Stimulated activated effector memory CD8-positive, alpha-beta T cell treated with anti-CD3 and anti-CD28 coated beads, Interleukin-12 subunit alpha, Interleukin-12 subunit beta, amount 100 ng/mL, for 72 hours (primary cell): ENCODE measurements at places on chromosomes 7 and 10.

GRCh38 chr7:140539461-140539860 lies 60.2 kb upstream of the MKRN1 start:
- DNase-seq, result no peak

DNA sequence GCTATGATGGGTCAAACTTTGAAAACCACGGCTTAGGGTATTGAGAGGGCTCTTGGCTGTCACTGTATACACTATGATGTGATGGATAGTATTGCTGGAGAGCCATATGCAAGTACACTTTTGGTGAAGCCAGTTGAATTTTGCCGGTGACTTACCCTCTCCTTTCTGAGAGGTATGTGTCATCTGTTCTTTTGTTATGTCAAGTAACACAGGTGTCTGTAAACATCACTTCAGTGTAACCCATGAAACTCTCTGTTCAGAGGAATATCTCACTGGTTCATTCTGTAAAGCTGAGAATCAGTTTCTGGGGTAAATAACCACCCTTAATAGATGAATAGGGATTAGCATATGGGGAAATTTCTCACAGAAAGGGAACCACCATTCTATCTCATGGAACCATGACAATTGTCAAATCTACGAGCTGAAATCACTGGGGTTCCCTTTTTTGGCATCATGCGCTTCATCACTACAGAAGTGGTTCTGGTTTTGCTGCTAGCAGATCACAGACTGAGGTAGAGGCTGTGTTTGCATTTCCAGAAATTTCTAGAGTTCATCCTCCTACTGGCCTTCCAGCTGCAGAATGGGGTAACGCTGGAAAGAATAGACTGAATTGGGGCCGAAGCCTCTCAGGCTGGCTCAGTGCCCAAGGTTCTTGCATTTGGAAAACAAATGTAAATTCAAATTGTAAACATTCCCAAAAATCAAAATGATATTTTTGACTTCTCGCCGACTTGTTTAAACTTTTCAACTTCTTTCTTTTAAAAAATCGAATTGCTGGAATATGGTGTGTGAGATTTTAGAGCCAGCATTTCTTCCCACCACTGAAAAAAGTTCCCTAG lies 83.3 kb upstream of the CREB5 start:
- DNase-seq, result no peak

GRCh38 chr7:137563981-137564380 lies 220.4 kb upstream of the PTN start:
- DNase-seq, result no peak

DNA sequence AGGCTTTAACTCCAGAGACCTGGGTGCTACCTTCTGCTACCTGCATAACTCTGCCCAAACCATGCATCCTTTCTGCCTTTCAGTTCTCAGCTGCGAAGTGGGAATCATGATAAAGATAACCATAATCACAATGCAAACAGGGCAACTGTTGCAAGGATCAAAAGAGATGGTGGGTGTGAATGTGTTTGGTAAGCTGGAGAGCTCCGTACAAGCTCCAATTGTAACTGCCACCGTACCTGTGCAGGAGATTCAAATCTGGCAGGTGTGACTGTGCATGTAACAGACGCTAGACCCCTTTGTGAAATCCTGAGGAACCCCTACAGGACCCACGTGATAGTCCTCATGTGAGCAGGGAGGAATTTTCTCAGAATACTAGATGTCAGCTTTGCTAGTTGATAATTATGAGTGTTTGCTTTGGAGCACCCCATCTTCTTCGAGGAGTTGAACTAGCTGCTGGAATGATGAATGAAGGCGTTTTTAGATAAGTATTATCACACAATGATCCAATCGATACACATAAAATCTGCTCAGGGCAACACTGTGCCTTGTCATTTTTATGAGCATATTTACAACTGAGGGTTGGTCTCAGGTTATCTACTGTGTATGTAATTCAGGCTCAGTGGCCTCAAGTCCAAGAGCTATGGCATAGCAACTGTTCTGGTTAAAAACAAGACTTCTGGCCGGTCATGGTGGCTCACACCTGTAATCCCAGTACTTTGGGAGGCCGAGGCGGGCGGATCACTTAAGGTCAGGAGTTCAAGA lies 15.4 kb upstream of the FRAT2 start:
- DNase-seq, result no peak

DNA sequence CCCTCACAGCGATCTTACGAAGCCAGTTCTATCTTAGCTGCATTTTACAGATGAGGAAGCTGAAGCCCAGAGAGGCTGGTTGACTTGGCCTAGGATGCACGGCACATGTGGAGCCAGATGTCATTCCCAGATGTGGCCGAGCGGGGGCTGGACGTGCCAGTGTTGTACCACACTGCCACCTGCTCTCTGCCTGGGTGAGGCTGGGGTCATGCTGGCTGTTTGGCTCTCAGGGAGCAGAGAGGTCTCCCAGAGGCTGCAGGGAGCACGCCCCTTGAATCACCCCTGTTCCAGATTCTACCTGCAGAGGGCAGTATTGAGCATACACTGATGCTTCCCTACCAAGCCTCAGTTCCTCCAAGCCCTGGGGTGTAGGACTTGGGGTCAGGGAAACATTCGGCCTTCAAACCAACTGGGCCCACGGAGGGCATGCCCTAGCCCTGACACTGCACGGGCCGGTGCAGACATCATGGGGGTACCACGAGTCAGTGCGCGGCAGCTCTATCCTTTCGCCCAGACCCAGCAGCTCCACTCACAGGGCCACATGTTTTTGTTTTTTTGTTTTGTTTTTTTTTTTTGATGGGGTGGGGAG lies 3.8 kb upstream of the GTF2IRD1 start:
- DNase-seq, result peak; percentile 62

- no peak for DNase-seq
These were observed 23.5 kb downstream of the SGCE start for GRCh38 chr7:94632338-94633013.

DNA sequence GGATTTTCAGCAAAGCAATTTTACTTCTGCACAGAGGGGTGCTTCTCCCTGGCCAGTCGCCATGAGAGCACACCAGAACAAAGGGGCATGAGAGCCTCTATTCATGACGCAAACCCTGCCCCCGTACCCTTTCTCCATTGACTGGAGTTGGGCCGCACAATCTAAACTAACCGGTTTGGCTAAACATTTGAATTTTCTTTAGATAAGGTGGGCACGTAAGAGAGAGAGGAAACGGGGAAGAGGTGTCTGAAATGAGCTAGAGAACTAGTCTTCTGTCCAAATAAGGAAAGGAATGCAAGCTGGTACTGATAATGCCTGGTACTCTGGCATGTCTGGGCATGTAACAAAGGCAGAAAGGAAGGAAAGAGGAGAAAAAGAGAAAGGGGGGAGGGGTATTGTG lies 13.2 kb upstream of the SCIN start:
- no peak for DNase-seq

GRCh38 chr10:44343843-44344242 lies 41.1 kb downstream of the CXCL12 start:
- no peak for DNase-seq

GRCh38 chr10:128160297-128160711 lies 34.1 kb upstream of the MKI67 start:
- no peak for DNase-seq

GRCh38 chr7:50505553-50506210 lies 55.5 kb upstream of the FIGNL1 start:
- no peak for DNase-seq

DNA sequence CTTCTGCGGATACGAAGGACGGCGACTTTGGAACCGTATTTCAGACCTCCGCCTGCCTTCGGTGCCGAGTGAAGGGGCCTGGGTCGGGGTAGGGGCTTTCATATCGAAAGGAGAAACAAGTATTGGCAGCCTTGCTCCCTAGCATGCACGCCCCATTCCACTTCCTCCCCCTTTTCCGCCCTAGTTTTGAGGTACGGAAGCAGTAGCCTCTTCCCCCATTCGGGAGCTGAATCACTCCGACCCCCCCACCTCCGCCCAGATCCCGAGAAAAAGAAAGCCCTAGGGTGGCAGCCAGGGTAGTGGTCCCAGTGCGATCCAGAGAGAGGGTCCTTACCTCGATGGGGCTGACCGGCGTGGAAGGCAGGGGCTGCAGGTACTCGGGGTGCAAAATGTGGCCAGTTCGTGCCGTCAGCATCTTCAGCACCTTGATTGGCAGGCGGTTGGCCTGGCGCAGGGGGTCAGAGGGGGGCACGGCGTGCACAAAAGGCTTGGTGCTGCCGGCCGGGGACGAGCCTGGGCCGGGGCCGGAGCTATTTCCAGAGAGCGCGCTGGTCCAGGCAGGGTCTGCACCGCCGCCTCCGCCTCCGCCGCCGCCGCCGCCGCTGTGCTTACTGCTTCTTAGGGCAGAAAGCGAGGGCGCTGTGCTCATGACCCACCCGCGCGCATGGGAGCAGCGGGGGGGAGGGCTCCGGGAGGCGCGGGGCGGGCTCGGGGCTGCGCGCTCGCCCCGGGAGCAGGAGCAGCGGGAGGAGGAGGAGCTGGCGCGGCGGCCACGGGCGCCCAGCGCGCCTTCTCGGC lies 594 bp downstream of the ZNF503 start:
- no peak for DNase-seq

DNA sequence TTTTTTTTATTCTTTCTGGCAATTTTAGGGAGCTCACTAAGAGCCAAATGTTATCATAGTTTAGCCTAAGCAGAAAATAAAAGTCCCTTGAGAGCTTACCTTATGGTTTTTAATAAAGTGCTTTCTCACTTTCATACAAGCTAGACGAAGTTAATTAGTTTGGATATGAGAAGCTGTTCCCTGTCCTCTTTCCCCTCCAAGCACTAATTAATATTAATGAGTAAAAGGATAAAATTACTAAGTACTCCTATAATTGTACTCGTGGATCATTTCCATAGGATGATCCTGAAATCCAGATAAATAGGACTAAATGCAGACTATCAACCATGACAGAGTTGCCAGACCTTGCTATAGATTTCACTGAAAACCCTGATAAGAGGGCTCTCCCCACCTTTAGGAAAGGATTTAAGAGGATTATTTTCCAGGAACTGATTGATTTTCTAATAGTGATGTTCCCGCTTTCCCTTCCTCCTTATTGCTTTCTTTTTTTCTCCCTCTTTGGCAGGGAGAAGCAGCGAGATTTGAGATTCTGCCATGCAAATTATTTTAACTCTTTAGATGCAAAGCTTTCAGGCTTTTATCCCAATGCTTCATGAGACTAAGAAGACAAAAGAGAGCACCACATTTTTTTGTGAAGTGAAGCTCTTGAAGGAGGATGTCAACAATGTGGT lies 58.3 kb upstream of the HECW1 start:
- no peak for DNase-seq

- no peak for DNase-seq
These were observed 1219.4 kb downstream of the TYW1 start for GRCh38 chr7:68216051-68216450.

- DNase-seq, result no peak
These were observed 190.1 kb upstream of the GDF10 start for GRCh38 chr10:47109906-47110305.

DNA sequence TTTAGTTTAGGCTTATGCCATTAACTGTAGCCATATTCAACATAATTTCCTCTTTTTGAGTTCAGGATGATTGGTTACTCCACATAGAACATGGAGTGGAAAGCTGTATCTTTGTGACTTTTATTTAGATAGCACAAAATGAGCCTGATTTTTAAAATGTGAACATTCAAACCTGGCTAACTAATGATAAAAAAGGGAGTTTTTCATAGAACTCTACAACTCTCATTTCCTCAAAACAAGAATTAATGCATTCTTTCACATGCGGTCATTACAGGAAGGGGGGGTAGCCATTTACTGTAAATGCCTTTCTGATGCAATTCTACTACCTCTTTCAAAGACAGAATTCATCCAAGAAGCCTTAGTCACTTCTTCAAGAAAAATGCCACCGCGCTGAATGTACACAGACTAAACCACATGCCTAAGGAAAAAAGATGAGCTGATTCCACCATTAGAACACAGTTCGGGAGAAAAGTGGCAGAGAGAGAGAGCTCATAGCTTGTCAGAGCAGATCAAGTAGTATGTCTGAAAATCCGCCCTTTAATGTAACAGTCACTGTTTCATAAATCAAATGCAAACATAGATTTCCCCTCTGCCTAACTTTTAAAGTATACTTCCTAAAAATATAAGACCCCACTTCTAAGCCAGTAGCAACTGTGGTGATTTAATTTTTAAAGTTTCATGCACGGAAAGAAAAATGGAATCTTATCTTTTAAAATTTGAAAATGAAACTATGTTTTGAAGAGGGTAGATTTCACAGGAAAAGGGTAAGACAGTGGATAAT lies 226.4 kb upstream of the KLF14 start:
- DNase-seq, result no peak

DNA sequence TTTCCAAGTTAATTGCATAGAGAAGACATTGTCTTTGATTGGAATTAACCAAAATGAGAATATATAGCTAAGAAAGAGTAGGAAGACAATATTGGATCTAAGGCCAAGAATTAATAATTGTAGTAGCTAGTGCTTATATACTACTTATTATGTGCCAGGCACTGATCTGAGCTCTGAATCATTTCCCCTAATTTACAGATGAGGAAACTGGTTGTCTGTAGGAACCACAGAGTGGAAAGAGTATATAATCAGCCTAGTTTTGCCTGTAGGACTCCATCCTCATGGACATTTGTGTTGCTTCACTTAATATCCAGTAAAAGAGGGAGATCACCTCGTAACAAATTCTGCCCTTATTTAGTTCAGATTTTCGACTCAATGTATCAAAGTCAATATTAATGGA lies 127.9 kb downstream of the ARID5B start:
- no peak for DNase-seq
